CD4-positive, alpha-beta T cell treated with Interferon gamma for 1 hour (primary cell): ENCODE measurements at places on chromosomes 11 and 22.

DNA sequence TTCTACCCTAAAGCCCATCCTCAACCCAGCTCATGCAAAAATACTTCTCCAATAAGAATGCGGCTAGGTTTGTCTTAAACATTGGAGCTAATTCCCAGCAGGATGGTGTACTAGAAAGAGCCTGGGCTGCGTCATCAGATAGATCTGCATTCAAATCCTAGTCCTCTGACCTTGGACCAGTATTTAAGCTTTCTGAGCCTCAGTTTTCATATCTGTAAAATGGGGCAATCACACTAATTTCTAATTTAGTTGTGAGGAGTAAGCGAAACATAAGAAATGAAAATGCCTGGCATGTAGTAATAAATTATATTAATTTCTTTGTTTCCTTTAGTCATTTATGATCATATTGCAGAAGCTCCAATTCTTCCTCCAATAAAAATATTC, 32.2 kb upstream of the ACCSL start:
- no peak for DNase-seq

GRCh38 chr11:14179116-14179820, 179.7 kb downstream of the RRAS2 start:
- DNase-seq = no peak

DNA sequence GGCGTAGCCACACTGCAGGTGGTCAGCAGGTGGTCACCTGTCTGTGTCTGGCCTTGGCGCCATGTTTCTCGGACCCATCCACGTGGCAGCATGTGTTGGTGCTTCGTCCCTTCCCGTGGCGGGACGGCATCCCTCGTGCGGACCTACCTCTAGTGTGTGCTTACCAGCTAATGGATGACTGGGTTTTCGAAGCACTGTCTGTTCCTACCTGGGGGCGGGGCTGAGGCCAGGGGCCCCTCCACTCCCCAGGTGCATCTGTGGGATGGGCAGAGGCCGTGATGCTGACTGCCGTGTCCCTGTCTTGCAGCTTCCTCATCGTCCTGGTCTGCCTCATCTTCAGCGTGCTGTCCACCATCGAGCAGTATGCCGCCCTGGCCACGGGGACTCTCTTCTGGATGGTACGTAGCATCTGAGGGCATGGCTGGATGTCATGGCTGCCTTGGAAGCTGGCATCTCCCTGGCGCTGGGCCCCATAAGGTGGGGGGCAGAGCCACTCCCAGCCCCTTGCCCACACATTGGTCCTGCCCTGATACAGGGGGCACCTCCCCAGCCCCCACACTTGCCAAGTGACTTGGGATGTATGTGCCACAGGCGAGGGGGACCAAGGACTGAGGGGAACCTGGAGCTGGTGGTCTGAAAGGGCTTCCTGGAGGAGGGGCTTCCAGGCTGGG, 82.9 kb downstream of the KCNQ1 start:
- no peak for DNase-seq

GRCh38 chr11:36360826-36361415, 64.8 kb downstream of the PRR5L start:
- no peak for DNase-seq

DNA sequence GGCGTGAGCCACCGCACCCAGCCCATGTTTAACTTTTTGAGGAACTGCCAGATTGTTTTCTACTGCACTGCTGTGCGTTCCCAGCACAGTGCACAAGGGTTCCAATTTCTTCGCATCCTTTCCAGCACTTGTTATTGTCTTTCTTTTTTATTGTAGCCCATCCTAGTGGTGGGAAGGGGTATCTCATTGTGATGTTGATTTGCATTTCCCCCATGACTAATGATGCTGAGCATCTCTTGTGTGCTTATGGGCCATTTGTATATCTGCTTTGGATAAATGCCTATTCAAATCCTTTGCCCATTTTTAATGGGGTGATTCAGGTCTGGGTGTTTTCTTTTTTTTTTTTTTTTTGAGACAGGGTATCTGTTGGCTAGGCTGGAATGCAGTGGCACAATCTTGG, 36.6 kb upstream of the SYT7 start:
- DNase-seq = no peak

DNA sequence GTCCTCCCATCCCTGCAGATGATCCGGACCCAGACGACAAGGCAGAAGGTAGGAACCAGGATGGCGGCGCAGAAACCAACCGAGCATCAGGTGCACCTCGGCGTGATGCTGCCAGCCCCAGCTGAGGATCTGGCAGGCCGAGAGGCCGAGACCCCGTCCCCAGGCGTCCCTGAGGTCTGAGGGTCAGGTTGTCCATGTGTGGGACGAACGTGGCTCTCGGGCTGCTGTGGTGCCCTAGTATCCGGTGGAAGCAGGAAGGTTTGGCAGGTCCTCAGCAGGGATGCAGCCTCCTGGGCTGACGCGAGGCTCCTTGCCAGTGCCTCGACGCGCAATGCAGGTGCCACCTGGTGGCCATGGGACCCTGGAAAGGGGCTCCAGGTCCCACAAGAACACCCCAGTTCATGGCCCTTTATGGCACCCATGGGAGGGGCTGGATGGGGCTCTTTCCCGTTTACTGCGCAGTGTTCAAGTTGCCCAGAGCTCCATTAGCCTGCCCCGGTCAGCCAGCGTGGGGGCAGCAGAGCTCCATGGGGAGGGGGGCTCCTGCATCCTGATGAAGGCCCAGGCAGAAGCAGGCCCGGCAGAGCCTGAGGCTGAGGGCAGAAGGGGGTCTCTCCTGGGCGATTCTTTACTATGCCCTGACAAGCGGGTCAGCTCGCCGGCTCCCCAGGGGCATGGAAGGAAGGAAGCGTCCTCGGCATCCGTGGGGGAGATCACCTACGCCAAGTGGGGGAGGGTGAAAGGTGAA, 129.9 kb downstream of the CTTN start:
- no peak for DNase-seq

DNA sequence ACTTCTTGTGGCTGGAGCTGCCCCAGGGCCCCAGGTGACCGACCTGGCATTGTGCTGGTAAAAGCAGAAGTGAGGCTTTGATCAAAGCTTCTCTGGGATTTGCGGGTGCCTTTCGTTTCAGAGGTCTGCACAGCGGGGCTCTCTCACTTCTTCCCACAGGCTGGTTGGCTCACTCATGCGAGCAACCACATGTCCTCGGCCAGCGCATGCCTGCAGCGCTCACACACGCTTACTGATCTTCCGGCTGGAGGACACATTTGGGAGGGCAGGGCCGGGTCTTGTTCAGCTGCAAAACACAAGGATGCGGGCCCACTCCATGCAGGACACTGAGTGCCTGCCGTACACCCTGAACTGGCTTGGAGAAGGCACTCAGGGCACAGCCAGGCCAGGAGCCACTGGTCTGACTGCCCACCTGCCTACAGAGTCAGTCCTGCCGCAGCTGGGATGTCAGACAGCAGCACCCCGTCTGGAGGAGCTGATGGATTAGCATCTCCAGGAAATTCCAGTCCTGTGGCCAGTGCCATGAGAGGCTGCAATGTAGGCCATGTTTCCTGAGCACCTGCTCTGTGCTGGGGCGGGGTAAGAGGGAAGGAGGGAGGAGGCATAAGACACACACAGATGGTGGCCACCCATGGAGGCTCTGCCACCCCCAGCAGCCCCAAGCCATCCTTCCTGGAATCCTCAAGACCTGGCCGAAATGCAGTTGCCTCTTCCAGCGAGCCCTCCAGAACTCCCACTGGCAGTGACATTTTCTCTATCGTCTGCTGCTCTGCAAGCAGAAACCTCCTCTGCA, 1383.2 kb downstream of the BRD1 start:
- no peak for DNase-seq
